ENCODE measurements at places on chromosomes 4 and X. TPM values are rescaled to one million over a fixed set of nuclear protein-coding genes. Genes with fewer than 3 reads are reported as not detected.

NKX6-1 gene
- total RNA-seq, result 1.1 TPM

FAM120C gene
- 12.1 TPM for total RNA-seq

GLOD5 gene
- not detected for total RNA-seq

TMSB15A gene
- total RNA-seq, result 2.3 TPM

PABPC1L2B gene
- not detected for total RNA-seq

LINC00632 gene
- total RNA-seq, result 0.13 TPM

GRCh38 chr4:185868983-185869382 lies 57.0 kb upstream of the SORBS2 start:
- no peak for DNase-seq

GRCh38 chr4:45327544-45327943 lies 601.2 kb upstream of the GNPDA2 start:
- DNase-seq, result no peak

DNA sequence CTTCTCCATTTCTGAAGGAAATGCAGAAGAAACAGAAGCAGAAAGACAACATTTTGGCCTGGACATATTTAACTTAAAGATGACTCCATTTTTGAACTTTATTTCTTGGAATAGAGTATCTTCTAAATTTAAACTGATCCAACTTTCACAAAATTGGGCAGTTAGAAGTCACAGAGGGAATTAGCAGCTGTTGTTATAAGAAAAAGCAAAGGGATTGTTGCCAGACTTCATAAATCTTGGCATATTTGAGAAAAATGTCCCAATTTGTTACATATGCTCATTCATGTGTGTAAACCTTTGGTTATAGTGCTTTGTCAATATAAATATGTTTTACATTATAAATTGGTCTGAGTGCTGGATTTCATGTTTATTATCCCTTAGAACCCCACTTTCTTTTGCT lies 3.4 kb downstream of the GLUD2 start:
- no peak for DNase-seq

- DNase-seq, result no peak
Measured at GRCh38 chr4:79982601-79983322, 90.3 kb downstream of the ANTXR2 start.

DNA sequence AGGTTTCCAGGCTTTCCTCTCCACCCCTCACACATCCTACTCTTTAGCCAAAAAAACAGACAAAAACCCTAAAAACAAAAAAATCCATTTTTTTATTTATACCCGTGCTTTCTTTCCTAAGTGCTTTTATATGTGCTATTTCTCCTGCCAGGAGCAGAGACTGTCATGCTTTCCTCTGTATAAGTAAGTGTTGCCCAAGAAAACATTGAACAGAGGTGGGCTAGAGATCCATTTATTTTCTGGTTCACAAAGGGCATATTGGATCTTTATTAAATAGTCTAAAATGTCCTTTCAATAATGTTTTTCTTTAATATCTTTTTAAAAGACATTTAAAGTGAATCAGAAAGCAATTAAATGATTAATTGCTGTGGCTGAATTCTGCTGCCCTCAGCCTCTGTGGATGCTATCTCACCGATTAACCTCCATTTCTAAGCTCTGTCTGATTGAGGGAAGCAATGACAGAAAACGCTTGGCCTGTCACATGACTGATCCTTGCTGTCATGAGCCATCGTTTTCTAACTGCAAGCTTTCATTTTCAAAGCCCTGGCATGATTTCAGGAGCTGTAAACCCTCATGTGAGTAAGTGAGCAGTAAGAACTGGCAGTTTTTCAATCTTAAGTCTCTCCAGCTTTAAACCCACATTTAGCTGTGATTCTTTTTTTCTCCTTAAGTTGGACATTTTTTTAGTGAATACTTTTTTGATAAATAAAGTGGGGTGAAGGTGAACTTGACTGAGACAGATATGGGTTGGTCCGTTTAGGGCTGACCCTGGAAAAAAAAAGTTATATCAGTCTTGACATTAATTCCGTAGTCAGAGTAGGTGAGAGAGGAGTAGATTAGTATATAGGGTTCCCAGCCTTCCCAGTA lies 180.7 kb upstream of the PGRMC2 start:
- DNase-seq, result no peak

- no peak for DNase-seq
Measured at GRCh38 chr4:101418466-101418865, 71.1 kb upstream of the PPP3CA start.

GRCh38 chr4:100754751-100755150 lies 236.9 kb upstream of the EMCN start:
- DNase-seq, result no peak

- DNase-seq, result no peak
Measured at GRCh38 chr4:154086247-154086646, 297.4 kb upstream of the SFRP2 start.

DNA sequence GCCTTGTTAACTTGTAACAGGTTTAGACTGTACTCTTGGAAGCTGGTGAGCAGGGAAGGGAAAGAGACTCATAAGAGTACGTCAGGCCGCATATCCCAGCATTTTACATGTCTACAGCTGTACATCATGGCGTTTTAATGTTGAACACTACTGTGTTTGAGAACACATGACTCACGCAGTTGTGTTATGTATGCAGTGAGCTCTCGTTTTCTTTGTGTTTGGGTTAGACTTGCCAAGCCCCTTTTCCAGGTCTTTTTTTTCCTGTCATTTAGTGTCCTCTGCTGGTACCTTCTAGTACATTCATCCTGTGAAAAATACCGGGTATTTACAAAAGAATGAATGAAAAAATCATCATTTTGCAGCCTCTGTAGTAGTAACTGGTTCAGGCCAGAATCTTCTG lies 35.3 kb downstream of the SMS start:
- DNase-seq, result no peak

DNA sequence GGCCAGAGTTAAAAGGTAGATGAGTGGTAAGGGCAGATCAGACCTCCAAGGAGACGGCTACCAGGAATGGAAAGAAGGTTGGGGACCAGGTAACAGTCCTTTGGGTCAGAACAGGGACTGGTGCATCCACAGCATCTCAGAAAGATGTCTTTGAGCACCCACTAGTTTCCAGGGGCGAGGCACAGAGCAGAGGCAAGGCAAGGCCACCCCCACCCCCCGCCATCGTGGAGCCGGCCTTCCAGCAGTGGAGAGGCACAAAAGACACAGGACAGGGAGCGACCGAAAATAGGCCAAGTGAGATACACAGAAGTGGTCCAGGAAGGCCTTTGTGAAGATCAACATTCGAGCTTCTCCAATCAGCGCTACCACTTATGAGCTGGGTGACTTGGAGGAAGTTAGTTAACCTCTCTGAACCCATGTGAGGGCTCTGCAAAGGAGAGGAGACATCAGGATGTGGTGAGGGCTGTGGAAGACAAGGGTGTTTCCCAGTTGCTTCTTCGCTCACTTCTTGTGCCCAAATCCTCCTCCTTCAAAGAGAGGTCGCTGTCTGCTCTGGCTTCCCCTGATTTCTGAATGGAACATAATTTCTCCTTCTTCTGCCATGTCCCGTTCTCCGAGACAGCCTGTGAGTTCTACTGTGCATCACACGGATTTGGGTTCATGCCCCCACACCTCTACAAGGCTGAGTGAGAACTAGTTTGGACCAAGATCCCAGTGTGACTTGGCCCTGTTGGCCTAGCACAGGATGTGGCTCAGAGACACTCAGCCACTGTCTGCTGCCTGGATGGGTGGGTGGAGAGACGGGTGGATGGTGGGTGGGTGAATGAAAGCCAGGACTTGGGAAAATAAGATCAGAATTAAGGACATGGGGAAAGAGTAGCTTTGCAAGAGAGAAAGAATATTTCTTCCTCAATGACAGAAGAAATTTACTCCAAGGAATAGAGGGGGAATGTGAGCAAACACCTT lies 16.7 kb upstream of the MSX1 start:
- DNase-seq, result no peak

- no peak for DNase-seq
Measured at GRCh38 chr4:3302173-3302785, 9.5 kb downstream of the RGS12 start.

DNA sequence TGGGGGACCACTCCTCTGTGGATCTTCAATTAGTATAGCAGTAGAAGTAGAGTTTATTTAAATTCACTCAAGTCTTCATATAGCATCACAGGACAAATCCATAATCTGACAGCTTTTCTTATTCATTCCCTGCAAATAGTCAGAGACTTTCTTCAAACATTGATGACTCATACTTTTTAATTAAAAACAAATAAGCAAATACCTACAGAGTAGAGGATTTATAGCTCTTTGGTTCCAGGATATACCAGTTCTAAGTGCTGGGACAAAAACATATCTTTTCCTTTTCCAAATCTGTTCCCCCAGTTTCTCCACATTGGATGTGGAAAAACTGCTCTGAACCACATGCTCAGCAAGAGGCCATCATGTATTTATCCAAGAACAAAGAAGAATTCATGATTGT lies 24.1 kb downstream of the EMCN start:
- no peak for DNase-seq

Measured in Panc1 (cell line).